ENCODE measurements at places on chromosomes 13 and 19.
A peak's percentile ranks its signal among the peaks of the same experiment; 100 is the strongest.

GRCh38 chr19:33374236-33374714 is 766 bp downstream of the CEBPG start:
- DNase-seq, result no peak

- DNase-seq, result no peak
Measured at GRCh38 chr19:434152-434960, 25.4 kb upstream of the C2CD4C start.

DNA sequence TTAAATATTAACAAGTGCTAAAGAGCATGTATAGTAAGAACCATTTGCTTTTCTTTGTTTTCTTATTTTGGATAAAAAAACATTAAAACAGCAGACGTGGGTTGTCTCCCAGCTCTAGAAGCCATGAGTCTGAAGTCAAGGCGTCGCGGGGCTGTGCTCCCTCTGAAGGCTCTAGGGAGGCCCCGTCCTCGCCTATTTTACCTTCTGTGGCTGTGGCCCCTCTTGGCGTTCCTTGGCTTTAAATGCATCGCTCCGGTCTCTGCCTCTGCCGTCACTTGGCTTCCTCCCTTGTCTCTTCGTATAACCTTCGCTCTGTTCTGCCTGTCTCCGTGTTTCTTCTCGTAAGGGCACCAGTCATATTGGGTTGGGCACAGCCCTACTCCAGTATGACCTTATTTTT is 75.3 kb downstream of the ING1 start:
- no peak for DNase-seq

DNA sequence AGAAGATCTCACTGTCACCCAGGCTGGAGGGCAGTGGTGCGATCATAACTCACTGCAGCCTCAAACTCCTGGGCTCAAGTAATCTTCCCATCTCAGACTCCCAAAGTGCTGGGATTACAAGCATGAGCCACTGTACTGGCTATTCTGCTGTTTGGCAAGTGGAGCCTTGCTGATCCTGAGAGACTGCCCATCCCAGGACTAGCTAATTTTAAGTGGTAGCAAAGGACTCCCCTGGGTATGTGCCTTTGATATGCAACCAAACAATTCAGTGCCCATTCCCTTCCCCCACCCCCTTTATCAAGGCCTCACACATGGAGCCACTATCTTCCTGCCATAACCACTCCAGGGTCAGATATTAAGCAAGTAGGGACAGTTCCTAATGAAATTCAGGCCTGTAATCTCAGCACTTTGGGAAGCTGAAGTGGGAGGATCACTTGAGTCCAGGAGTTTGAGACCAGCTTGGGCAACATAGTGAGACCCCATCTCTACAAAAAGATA is 17.0 kb upstream of the ZNF460 start:
- no peak for DNase-seq

GRCh38 chr19:8835877-8836276 is 3.7 kb downstream of the MBD3L1 start:
- no peak for DNase-seq

DNA sequence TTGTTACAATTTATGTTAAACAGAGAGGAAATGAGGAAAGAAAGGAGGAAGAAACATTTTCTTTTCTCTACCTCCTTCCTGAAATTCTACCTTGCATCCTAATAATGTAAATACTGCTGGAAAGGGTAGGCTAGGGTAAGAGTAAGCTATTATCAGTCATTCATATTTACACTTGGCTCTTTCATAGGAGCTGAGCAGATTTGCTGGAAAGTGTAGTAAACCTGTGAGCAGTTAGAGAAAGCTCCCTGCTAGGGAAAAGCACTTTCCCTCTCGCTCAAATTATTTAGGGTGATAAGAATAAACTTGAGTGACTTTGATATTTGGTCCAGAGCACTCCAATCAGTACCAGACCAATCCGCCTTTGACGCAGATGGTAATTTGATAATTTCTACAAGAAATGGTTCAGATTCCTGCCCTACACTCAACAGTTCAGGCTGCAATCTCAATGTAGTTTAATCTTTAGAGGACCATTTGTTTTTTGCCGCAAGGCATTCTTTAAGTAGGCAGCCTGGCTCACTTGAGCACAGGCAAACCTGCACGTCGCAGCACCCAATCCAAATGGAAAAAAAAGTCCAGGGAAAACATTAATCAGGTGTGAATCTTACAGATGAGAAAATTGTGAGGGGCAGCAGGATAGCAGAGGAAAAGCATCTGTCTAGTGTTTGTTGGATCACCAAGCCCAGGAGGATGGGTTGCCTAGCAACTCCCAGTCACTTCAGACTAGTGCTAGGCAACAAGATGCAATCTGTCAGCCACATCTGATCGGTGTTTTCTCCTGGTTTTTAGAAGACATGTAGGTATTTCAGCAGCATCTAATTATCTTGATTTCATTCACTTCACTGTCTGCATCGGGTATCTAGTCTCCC is 68.6 kb upstream of the KL start:
- no peak for DNase-seq

- DNase-seq, result peak; percentile 67
Measured at GRCh38 chr19:53908106-53908934, 758 bp upstream of the CACNG7 start.

- DNase-seq, result no peak
Measured at GRCh38 chr19:892243-892893, 619 bp downstream of the MED16 start.

DNA sequence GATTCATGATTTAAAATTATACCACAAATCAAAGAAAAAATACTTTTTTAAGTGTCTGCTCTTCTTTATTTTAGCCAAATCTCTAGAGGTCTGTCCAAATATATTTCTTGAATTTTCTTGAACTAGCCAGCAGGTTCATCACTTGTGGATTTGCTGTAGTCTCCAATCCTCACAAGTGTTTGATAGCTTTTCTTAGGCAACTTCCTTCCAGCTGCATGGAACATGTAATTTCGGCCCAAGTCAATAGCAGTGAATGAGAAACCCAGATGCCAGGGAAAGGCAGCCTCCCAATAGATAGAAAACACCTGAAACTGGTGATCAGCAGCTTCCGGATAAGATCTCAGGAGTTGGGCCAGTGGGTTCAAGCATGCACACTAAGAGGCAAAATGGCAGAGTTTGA is 15.6 kb upstream of the RNASEH2B start:
- no peak for DNase-seq

- peak; percentile 89 for DNase-seq
Measured at GRCh38 chr13:97141564-97142005, 80.5 kb upstream of the MBNL2 start.

GRCh38 chr13:47216176-47216822 is 319.4 kb upstream of the HTR2A start:
- DNase-seq, result peak; percentile 13

DNA sequence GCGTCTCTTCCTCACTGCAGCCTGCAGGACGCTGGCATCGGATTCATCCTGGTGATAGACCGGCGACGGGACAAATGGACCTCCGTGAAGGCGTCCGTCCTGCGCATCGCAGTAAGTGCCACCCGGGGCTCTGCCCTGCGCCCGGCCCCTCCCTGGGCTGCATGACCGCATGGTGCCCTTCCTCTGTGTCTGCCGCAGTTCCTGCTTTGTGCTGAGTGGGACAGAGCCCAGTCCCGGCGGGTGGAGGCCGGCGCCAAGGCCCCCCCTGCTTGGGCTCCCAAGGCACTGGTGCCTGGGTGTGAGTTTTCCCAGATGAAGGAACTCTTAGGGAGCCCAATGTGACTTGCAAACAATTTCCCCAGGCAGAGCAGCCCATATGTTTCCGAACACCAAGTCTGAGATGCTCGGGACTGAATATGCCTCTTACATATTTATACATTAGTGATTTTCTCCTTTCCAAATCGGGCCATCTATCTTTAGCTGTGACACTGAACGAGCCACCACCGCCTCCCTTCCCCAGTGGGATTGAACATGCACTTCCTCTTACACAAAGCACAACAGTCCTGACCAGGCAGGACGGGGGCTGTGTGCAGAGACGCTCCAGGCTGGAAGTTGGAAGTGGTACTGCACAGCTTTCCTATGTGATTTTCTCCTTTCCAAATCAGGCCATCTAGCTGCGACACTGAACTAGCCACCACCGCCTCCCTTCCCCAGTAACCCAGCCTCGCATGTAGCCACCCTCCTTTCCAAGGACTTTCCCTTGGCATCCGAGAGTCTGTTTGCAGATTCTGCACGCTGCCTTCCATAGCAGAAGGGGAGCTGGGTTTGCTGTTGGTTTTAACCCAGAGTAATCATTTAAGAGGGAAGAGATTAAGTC is 60.1 kb upstream of the F7 start:
- DNase-seq, result no peak

Measured in cardiac fibroblast (primary cell).